ENCODE measurements at places on chromosomes 7 and 10. TPM values are rescaled to one million over a fixed set of nuclear protein-coding genes. Genes with fewer than 3 reads are reported as not detected.

GRCh38 chr7:156725073-156725472 is 84.5 kb downstream of the RNF32 start:
- no peak for DNase-seq

DNA sequence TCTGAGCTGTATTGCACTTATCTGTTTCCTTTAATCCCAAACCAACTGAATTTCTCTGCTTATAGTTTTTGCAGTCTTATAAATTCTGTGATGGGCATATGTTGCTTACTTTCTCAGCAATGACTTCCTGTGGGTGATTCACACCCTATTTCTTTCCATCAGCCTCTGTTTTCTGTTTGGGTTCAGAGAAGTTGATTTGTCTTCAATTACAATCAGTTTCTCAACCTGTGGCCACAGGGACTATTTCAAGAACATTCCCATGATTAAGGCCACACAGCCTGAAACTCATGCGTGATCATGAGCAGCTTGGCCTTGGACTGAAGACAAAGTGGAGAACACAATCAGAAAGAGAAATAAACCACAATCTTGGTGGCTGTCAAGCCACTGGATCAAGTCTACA is 1174.6 kb upstream of the C7orf33 start:
- DNase-seq: no peak

DNA sequence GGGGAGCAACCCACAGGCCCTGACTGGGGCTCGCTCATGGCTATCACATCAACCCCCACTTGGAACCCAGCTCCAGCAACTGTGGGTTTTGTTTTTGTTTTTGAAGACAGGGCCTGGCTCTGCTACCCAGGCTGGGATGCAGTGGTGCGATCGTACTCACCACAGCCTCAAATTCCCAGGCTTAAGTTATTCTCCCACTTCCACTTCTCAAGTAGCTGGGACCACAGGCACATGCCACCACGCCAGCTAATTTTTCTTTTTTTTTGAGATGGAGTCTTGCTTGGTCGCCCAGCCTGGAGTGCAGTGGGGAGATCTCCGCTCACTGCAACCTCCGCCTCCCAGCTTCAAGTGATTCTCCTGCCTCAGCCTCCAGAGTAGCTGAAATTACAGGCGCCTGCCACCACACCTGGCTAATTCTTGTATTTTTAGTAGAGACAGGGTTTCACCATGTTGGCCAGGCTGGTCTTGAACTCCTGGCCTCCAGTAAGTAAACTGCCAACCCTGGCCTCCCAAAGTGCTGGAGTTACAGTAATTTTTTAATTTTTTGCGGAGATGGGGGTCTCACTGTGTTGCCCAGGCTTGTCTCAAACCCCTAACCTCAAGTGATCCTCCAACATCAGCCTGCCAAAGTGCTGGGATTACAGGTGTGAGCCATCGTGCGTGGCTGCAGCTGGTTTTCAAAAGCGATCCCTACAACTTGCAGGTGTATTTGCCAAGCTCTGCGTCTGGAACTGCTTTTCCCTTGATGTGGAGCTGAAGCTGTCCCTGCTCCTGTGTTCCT is 228.7 kb downstream of the SKIDA1 start:
- DNase-seq: no peak

DNA sequence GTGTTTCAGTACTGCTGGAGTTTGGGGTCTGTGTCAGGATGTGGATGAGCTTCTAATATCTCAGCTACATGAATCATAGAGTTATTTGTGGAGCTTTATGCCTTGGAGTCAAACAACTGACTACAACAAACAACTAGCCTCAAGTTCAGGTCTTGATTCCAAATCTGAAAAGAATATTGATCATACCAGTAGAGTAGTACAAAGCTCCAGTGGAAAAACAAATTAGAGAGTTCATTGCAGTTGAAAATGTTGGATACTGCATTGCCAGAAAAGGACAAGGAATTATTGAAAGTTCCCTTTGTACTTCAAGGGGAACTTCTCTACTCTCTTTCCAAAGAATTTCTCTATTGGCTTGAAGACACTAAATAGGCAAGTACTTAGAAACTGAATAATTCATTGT is 117.6 kb upstream of the CTTNBP2 start:
- DNase-seq: no peak

- DNase-seq: no peak
These were observed 98.2 kb upstream of the PRKCQ start for GRCh38 chr10:6678211-6678803.

DNA sequence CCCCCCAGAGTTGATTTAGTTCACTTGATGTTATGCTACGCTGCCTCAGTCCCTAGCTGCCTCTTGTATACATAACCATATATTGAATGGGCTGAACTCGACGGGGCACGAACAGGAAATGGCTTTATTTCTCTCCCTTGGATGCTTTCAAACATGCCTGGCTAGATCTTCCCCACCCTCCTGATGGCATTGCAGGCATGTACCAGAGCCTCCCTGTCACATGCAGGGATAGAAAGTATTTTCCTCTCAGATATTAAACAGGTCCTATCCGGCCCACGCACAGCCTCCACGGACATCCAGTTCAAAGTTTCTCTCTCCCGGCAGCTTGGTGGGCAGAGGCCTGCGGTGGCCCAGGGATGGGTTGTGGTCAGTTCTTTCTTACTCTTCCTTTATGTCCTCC is 422.1 kb downstream of the RPS24 start:
- DNase-seq: no peak

GRCh38 chr7:153887749-153888569 is 164.2 kb upstream of the DPP6 start:
- DNase-seq: peak; percentile 42

GRCh38 chr7:19920166-19920565 is 146.7 kb upstream of the TMEM196 start:
- DNase-seq: no peak

DNA sequence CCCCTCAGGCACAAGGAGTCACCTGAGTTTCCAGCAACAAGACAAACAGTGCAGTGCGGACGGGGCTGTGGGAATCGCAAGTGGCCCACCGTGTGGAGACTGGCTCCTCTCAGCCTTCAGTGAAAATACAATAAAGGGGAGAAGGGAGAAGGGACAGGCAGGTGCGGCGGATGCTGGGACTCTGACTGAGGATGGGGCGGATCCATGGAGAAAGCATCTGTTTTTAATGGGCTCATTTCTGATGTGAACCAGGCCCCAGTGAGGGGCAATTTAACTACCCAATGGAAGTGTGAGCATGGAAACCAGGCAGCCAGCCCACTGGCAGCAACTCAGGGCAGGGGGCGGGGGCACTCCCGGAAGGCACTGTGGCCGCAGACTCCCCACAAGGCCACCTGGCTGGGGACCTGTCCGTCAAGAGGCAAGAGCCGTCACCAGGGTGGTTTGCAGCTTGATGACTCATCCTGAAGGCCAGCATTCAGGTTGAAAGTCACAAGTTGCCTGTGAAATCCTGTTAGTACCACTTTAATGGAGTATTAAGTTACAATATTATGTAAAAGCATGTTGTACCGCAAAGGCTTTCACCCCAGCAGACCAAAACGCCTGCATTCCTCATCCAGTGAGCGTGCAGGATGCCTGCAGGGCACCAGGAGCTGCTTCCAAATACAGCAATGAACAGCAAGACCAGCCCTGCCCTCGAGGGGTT is 476.4 kb downstream of the PTPRN2 start:
- DNase-seq: no peak

GRCh38 chr7:44064791-44065430 is 456 bp downstream of the PGAM2 start:
- DNase-seq: peak; percentile 44

- no peak for DNase-seq
These were observed 414.0 kb upstream of the ANKRD30A start for GRCh38 chr10:36711361-36711760.

DNA sequence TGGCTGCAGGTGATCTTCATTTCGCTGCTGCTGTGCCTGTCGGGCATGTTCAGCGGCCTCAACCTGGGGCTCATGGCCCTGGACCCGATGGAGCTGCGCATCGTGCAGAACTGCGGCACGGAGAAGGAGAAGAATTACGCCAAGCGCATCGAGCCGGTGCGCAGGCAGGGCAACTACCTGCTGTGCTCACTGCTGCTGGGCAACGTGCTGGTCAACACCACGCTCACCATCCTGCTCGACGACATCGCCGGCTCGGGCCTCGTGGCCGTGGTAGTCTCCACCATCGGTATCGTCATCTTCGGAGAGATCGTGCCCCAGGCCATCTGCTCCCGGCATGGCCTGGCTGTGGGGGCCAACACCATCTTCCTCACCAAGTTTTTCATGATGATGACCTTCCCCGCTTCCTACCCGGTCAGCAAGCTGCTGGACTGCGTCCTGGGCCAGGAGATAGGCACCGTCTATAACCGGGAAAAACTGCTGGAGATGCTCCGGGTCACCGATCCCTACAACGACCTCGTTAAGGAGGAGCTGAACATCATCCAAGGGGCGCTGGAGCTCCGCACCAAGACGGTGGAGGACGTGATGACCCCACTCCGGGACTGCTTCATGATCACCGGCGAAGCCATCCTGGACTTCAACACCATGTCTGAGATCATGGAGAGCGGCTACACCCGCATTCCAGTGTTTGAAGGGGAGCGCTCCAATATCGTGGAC is 1.3 kb downstream of the CNNM2 start:
- peak; percentile 60 for DNase-seq

DNA sequence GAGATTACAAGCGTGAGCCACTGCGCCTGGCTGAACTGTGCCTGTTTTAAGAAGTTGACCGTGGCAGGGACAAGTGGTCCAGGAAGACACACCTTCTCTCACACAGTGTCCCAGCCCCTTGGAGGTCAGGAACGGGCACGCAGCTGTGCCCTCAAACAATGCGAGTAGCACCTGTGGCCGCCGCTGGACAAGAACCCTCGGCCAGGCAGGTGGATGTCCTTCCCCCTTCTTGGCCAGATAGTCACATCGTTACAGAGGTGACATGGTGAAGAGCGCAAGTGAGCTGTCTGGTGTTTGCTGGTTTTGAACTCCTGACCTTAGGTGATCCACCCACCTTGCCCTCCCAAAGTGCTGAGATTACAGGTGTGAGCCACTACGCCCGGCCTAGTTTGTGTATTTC is 8.8 kb downstream of the ZFAND2A start:
- DNase-seq: peak; percentile 29

- no peak for DNase-seq
These were observed 159.3 kb downstream of the ST7 start for GRCh38 chr7:117112640-117113039.

- DNase-seq: no peak
These were observed 366.9 kb upstream of the NUPR2 start for GRCh38 chr7:56483153-56483552.

- DNase-seq: no peak
These were observed 76.4 kb upstream of the ZMIZ1 start for GRCh38 chr10:78992333-78992732.

DNA sequence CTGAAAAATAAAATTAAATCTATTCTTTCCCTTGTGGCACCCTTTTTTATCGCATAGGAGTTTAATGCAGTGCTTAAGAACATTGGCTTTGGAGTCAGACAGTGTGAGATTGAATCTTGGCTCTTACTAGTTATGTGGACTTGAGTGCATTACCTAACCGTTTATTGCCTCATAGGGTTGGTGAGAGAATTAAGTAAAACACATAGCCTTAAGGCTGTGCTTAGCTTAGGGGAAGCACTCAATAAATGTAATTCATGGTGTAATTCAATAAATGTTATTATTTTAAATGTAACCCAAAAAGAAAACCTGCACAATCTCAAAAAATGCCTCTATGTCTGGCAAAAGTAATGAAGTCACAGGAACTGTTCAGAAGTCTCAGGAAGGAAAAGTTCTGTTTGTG is 2.7 kb downstream of the STK17A start:
- DNase-seq: no peak

DNA sequence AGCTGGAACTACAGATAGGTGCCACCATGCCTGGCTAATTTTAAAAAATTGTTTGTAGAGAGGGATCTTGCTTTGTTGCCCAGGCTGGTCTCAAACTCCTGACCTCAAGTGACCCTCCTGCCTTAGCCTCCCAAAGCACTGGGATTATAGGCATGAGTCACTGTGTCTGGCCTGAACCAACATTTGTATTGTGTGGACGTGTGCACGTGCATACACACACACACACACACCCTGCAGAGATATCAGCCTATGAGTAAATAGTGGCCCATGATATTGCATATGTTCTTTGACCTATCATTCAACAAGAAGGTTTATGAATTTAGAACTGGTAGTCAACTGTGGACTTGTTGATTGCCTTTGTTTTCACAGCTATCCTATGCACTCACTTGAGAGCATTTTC is 161.6 kb downstream of the BAMBI start:
- no peak for DNase-seq

DNA sequence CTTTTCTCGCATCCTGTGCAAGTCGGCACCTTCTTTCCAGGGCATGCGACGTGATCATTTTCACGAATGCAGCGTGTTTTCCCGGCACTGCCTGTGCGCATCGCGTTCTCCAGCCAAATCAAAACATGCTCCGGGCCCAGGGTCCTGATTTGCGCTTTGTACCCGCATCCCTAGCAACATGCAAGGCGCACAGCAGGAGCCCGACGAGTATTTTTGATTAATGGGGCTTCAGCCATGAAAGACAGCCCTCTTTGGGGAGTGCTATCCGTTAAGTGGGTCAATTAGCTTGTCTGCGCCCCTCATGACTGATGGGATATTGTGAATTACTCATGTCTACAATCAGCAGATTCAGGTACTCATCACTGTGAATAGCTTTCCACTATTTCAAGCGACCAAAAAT is 243.3 kb upstream of the RNF32 start:
- no peak for DNase-seq

The CAV1 gene
- total RNA-seq: 531 TPM

The SLC16A9 gene
- 0.83 TPM for total RNA-seq

The IFIT2 gene
- 64.8 TPM for total RNA-seq

The ELFN1 gene
- total RNA-seq: 1.4 TPM

The ANXA11 gene
- 306 TPM for total RNA-seq

The OR2A7 gene
- total RNA-seq: 12.1 TPM

The NPVF gene
- total RNA-seq: not detected

The MINDY4 gene
- total RNA-seq: 13.8 TPM

The GAD2 gene
- not detected for total RNA-seq

All from lower lobe of right lung (tissue), 2 donors.